KG1 (cell line): ENCODE measurements at places on chromosomes 12 and 14.

DNA sequence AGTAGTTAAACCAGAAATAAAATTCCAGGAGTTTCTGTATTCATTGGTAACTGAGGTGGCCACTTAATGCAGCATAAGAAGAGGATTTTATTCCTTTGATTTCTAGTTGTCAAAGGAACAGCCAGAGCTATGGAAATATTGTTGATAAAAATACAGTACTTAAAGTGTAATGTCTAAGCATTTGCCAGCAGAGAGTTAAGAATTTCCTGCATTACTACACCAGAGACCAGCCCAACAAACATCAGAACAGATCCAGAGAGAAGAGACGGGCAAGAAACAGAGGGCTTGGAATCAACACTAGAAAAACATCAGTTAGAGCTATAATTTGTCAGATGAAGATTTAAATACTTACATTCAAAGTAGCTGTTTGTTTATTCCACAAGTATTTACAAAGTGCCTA is 77.9 kb downstream of the ST8SIA1 start:
- no peak for DNase-seq

DNA sequence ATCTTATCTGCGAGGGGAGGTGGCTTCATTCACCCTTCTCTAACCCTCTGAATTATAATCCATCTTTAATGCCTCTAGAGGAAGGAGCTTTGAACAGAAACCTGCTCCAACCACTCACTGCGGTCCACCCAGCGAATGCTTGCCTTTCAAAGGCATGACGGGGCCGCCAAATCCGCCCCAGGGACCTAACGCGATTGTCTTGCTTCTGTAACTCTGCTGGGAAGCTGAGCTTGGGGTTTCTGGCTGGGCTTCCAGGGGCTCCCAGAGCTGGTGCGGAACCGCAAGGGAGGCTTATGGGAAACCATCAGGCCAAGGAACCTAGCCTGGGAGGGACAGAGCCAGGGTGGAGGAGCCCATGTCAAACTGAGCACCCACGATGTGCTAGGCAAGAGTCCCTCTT is 231.2 kb upstream of the LHX5 start:
- no peak for DNase-seq

- DNase-seq = no peak
Observed at GRCh38 chr12:115324949-115325593, 641.1 kb upstream of the TBX3 start.

DNA sequence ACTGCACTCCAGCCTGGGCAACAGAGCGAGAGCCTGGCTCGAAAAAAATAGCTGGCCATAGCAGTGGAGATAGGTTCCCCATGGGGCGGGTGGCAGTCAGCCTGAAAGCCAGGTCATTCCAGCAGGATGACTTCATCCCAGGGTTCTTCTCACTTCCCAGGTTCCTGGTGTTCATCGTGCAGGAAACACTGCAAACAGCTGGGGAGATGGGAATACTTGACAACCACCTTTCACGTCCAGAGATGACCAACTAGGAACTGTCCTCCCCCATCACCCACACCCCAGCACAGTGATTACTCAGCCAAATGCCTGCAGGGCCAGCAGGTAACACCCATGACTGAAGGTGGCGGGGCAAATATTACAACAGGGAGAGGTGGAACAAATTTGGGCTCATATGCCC is 1.7 kb downstream of the VSIG10 start:
- DNase-seq = no peak

DNA sequence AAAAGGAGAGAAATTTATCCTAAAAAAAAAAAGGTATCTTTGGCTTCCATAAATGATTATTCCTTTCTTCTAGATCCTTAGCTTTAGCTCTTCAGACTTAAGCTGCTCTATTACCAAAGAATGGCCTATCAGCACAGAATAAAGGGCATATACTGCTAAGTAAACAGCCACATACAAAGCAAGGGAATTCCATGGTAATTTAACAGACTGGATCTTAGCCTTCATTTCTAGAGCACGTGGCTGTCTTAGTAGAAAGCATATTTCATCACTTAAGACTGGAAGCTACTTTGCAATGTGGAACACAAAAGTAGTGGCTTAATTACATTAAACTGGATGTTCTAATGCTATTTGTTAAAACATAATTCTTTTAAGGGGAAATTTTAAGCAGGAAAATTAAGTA is 23.1 kb downstream of the TMED10 start:
- no peak for DNase-seq

DNA sequence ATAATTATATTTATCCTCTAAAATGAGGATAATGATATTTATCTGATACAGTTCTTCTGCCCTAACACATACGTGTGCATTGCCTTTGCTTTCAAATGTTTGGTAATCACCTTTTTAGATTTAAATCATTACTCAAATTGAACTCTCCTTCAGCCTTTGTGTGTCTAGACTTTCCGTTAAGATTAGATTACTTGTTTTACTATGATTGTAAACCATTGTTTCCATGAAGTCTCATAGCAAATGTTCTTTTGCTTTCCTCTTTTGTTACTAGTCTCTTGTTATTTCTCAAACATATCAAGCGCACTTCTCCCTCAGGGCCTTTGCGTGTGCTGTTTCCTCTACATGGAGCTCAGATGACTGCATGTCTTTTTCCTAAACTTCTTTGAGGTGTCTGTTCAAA is 63.7 kb downstream of the ETV6 start:
- DNase-seq = no peak

DNA sequence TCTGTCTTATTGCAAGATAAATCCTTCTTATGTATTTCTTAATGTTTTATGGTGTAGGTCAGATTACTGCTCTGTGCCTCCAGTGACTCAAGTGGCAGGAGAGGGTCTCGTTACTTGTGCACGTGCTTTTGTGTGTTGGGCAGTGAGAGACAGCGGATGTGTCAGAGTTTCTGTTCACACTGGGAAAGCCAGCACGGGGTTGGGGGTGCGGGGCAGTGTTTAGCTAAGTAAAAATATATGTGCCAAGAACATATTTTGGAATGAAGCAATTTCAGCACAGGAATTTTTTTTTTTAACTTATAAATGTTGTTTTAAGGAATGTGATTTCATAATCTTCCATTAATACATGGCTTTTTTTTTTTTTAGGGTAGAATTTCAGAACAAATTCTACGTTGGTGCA is 4.5 kb upstream of the DNAH10 start:
- no peak for DNase-seq

GRCh38 chr14:76720382-76720813 is 40.9 kb upstream of the VASH1 start:
- DNase-seq = no peak

DNA sequence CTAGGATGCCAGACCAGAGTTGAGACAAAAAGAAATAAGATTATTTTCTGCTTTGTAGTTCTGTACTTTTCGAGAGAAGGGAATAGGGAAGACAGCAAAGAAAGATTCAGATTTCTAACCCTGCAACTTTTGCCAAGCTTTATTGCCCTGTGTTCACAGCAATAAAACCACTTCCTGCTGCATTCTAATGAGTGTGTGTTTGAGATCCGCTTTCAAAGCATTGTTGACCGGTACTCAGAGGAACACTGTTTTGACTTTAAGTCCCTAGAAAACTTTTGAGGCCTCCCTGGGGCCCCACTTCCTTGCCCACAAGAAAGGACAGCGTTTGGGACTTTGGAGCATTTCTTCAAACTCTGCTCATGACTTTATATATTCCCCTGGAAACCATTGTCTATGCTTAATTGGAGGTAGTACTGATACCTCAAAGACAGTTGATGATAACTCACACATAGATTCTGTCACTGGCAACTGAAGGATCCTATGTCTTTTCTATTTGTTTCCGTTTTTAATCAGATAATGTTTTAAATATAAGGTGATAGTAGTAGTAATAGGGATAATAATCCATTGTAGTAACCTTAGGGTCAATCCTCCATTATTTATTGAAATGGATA is 1.3 kb downstream of the RNASE6 start:
- DNase-seq = peak; percentile 7

DNA sequence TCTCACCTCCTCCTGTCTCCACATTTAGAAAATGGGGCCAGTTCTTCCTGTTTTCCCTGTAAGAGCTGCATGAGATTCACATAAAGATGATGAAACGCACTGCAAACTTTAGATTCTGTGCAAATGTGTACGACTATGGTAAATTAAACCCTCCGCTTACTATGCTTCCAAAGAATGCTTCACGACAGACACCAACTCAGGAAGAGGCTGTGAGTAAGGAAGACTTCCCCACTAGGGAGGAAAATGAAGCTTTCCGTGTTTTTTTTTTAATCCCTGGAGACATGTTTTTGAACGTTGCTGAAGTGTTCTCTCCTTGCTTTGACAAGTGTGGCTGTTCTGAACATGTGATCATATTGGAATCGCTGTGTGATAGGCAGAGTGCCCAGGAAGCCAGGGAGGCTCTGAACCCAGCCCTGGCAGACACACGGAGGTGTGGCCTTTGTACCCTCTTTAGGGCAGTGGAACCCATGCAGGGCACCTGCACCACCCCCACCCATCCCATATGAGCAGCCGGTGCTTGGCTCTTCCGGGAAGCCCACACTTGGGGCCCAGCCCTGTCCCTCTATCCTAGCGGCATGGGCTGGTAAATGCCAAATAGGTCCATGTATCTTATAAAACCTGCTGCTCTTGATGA is 7.5 kb upstream of the SYNE3 start:
- no peak for DNase-seq

DNA sequence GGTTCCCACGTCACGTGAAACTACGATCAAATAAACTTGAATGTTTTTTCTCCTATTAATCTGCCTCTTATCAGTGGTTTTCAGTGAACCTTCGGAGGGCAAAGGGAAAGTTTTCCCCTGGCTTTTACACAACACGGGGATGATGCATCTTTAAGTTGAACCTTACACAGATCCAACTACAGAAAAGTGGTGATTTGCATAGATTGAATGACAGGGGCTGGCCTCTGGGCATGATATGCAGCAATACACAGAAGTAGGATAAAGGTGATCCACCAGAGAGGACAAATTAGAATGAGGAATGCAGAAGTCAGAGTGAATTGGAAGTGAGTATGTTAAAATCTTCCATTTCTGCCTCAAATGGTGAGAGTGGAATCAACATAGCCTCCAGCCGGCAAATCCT is 11.6 kb downstream of the GSG1 start:
- no peak for DNase-seq

- DNase-seq = no peak
Observed at GRCh38 chr12:99596762-99597161, 50.8 kb upstream of the GARIN6 start.

DNA sequence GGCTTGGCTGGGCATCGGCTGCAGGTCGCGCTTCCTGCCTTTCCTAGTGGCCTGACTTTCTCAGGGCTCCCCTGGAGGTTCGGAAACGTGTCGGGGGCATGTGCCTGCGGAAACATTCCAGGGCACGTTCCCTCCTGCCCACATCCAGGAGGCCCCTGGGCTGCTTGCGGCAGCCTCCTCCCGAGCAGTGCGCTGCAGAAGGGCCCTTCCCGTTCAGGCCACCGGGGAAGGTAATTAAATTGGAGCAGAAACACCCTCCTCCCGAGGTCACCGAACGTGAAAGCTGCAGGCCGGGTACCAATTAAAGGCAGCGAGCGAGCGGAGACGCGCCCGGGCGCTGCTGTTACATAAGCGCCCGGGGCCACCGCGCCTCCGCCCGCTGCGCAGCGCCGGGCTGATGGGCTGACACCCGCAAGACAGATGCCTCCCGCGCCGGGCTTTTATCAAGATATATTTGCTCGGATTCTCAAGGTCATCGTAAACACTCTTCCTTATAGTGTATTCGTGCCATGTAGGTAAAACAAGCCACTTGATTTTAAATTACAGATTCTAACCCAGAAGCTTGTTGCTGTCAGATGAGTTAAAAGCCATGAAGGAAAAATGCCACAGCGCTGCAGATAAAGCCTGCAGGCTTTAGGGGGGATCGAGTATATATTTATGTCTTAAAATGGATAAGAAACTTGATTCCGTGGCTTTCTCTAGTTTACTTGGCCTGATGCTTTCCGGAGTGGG is 31.4 kb downstream of the SSPN start:
- DNase-seq = no peak

DNA sequence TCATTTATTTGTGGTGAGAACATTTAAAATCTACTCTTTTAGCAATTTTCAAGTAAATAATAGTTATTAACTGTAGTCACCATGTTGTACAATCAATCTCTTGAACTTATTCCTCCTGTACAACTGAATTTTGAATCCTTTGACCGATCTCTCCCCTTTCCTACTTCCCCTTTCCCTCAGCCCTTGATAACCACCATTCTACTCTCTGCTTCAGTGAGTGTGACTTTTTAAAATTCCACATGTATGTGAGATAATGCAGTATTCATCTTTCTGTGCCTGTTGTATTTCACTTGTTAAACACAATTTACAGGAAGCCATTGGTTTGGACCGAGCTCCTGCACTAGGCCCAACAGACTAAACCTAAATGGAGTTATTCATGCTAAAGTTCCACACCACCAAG is 458.9 kb upstream of the PDE3A start:
- DNase-seq = no peak

GRCh38 chr12:69392179-69392928 is 32.8 kb downstream of the YEATS4 start:
- no peak for DNase-seq

GRCh38 chr12:57250956-57251355 is at the start of gene STAC3:
TSS of gene STAC3 (minus strand) at chr12:57251187. CDS start at chr12:57249636, 1,551 bp downstream.
- no peak for DNase-seq

- DNase-seq = no peak
Observed at GRCh38 chr12:123398550-123399254, 14.8 kb downstream of the KMT5A start.

DNA sequence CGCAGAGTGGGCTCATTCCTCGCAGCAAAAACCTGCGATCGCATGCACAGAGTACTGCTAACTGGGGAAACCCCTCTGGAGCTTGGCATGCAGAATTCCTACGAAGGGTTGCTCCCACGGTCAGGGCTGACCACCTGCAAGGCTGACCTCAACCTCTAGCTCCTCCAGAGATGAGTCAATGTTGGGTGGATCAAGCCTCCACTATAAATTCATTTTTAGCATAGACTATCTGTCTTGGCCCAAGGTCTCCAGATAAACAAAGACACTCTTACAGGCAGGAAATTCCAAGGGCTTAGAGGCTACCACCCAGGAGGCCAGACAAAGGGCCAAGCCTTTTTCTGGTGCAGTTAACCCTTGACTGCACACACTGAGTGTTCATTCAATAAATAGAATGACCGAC is 296.5 kb downstream of the TMEM132D start:
- DNase-seq = no peak

GRCh38 chr12:113831476-113831875 is 134.6 kb downstream of the RBM19 start:
- DNase-seq = no peak

DNA sequence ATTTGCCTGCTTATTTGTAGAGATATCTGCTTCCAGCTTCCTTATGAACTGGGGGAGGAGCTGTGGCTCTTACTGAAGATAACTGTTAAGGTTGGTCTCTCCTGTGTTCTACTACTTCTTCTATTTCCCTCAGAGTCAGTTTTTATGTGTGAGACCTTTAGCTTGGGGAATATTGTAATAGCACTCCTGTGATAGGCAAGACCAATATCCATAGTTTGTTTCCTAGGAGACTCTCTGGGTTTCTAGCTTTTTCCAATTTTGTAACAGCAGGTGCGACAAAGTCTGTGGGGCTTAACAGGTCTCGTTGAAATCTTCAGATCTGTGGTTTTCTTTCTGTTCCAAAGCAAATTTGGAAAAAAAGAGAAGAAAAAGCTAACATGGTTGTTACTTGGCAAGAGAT is at the start of gene OR10G3:
OR10G3 (minus strand) TSS at position 101 of the 400 bp plus-strand sequence. CDS start 9,332 bp downstream, outside the sequence.
- no peak for DNase-seq

- DNase-seq = no peak
Observed at GRCh38 chr12:124608450-124608870, 41.0 kb upstream of the NCOR2 start.
